ENCODE measurements at places on chromosomes 5 and 9.

- DNase-seq = no peak
These were observed 4.4 kb downstream of the GPR107 start for GRCh38 chr9:130058154-130058553.

GRCh38 chr9:18947892-18948339 lies 85.1 kb downstream of the SAXO1 start:
- DNase-seq = no peak

DNA sequence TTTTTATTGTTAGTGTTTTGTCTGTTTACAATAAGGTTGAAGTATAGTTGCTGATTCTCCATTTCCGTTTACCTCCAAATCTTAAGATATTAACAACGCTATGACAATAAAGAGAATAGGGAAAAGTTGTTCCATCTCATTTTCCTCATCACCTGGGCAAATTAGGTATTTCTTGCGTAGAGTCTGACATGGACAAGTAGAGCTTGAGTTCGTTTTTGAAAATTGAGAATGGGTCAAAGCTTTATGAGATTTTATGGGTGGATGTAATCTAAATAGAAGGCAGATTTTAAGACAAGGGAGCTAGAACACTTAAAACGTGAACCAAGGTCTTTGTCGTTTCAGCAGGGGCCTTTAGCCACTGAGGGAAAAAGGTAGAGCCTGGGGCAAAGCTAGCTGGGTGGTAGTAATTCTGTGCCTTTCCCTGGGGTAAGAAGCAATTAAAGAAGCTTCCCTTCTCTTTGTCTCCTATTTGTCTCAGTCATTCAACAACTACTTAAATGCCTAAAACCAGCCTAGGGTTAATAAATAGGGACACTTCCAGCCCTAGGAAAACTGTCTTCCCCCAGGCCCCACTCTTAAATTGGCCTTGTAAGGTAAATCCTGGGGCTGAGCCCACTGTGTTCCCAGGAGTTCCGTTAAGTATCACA lies 551 bp upstream of the CAAP1 start:
- no peak for DNase-seq

DNA sequence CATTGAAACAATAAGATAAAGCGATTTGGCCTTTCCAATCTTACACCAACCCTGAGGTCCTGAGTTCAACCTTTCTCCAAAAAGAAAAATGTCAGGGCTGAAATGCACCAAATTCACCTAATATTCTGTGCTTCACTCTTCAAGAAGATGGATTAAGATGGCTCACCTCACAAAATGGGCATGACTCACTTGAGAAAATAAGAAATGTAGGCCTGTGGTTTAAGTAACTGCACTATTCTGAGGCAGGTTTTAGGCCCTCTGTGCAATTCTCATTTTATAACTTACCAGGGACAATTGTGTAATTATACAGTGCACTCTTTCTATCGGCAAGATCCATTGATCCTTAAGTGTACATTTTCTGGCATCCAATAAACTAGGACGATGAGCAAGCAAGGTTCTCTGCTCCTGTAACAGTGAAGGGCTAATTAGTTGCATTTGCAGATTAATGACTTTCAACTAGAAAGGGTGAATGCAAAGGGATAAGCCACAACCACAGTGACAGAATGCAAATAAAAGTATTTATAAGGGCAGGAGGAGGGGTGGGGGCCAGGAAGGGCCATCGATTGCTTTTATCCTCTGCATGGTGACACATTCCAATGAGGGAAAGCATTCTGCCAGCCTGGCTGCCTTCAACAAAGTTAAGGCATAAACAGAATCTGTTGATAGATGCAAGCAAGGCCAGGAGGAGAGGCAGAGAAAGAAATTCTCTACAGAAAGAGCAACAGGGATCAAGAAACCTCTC lies 214.5 kb downstream of the CAAP1 start:
- no peak for DNase-seq

DNA sequence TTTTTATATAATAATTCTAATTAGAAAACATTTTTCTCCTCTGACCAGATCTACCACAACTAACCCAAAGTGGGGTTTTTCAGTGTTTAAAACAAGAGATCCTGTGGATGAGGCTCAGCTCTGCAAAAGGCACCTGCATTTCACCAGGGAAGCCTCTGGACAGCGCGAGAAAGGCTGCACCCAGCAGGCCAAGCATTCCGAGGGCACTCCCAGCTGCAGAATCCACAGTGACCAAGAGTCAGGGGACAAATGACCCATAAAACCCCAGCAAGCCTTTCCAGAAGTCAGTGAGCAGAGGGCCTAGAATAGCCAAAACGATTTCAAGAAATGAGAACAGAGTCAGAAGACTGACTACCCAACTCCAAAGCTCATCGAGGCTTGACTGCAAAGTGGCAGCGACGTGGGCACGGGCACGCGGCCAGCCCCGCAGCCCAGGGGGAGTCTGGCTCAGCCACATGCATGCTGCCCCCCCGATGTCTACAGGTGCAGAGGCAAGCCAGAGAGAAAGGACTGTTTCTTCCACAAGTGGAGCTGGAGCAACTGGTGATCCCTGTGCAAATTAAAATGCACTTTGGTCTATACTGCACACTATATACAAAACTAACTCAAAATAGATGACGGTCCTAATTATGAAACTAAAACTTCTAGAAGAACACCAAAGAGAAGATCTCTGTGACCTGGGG lies 26.2 kb downstream of the TPPP start:
- DNase-seq = no peak

- no peak for DNase-seq
These were observed 220.4 kb downstream of the DEPDC1B start for GRCh38 chr5:60479542-60479941.

- DNase-seq = no peak
These were observed at the start of gene ALDH7A1 for GRCh38 chr5:126594748-126595485. Gene ALDH7A1 (minus strand): TSS chr5:126595219. CDS start chr5:126595198, 21 bp downstream.

- DNase-seq = no peak
These were observed 21.7 kb downstream of the FAT2 start for GRCh38 chr5:151569132-151570046.

- DNase-seq = no peak
These were observed 43.9 kb downstream of the AMBP start for GRCh38 chr9:114034196-114034595.

DNA sequence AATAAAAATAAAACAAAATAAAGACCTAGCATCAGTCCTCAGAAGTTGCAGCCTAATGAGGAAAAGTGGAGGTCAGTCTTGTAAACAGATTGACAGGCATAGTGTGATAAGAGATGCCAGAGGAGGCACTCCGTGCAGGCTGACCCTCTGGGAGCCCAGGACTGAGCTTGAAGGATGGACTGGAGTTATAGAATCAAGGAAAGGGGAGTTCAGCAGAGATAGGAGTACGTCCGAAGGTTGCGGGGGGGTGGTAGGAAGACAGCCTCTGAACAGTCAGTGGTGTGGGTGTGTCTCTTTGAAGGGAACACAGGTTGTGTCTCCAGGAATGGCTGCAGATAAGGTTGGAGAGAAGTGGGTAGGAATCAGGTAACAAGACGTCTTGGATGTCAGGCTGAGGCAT lies 126.1 kb upstream of the CPEB4 start:
- no peak for DNase-seq

- DNase-seq = no peak
These were observed 25.9 kb upstream of the SELENOP start for GRCh38 chr5:42837601-42838000.

GRCh38 chr9:95819636-95820035 lies 55.9 kb upstream of the ERCC6L2 start:
- DNase-seq = no peak

GRCh38 chr5:61732369-61732768 lies 400.3 kb downstream of the ZSWIM6 start:
- no peak for DNase-seq

- no peak for DNase-seq
These were observed 13.3 kb upstream of the GADD45G start for GRCh38 chr9:89591274-89592212.

DNA sequence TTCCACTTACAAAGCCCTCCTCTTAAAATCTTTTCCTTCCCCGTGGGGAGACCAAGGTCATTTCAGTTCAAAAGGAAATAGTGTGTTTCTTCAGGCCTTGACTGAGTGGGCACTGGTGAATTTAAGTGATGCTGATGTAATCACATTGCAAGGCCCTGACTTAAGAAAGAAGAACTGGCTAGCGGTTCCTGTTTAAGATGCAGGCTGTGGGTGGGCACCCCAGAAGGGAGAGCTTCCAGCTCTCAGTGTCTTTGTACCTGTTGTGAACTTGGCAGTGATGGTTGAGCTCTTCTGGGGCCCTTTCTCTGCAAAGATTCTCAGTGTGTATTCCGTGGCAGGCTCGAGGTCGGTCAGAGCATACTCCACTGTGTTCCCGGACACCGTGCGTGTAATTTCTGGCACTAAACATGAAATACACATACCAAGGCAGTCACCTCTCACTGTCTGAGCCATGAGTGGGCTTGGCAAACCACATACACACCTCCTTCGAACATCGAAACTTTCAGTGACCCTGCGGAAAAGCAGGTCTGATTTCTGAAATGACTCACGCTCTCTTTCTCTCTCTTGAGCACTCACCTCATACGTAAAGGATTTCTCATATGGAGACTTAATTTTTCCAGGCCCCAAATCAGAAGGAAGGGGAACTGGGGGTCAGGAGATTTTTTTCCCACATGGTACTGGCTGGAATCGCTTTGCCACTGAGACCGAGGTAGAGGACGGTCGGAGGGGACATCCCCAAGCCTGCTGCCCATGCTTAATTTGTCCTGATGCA lies 81.9 kb downstream of the TNC start:
- no peak for DNase-seq

DNA sequence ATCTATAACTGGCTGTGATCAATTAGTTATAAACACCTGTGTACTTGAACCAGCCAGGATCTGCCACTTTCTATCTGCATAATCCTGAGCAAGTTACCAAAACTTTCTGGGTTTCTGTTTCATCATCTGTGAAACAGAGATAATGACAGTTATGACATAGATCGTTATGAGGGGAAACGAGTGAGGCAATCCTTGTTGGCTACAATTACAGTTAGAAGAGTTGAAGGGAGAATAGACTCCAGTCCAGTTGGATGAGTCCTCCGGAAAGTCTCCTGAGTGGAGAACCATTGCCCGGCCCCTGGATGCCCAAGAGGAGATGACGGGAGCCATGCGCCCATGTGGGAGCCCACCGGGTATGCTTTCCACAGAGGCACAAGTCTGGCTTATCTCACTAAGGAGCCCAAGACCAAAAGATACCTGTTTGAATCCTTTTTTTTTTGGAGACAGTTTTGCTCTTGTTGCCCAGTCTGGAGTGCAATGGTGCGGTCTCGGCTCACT lies 4.5 kb downstream of the PDE6A start:
- DNase-seq = no peak
